Fibroblast of skin of right biceps (primary cell): ENCODE measurements at places on chromosomes 6 and 20.

DNA sequence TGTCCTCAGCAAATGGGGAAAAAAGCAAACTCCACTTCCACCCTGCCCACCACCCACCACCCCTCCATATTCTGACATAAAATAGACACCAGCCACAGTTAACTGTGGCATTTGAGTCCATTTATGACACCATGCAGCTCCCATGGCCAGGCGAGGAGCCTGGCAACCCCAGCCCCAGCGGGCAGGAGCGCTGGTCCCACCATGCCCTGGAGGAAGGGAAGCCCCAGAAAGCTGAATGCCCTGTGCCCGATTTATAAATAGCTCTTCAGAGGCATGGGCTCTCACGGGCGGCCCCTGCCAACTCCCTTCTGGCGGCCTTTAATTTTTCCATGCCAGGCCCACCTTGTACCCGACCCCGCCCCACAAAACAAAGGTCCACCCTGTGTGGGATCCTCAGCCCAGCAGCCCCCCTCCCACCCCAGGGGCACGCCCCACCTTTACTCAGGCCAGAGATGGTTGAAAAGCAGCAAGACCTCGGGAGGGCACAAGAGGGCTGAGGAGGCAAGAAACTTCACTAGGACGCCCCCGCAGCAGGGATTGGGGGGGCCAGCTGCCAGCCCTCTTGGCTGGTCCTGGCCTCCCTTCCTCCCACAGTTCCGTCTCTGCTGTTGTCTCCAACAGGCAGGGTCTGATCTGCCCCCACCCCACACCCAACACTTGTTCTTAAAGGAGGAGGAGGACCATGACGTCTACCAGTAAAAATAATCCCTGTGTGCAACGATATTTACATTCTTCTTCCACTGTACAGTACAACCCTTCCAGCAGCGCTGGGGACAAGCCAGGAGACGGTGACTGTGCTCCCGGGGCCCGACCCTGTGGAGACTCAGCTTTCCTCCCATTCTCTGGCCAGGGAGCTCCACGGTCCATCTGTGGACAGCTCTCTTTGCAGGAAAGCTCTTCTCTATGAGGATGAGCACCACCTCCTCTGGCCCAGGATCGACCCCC, 115.6 kb upstream of the CDYL start:
- no peak for DNase-seq

DNA sequence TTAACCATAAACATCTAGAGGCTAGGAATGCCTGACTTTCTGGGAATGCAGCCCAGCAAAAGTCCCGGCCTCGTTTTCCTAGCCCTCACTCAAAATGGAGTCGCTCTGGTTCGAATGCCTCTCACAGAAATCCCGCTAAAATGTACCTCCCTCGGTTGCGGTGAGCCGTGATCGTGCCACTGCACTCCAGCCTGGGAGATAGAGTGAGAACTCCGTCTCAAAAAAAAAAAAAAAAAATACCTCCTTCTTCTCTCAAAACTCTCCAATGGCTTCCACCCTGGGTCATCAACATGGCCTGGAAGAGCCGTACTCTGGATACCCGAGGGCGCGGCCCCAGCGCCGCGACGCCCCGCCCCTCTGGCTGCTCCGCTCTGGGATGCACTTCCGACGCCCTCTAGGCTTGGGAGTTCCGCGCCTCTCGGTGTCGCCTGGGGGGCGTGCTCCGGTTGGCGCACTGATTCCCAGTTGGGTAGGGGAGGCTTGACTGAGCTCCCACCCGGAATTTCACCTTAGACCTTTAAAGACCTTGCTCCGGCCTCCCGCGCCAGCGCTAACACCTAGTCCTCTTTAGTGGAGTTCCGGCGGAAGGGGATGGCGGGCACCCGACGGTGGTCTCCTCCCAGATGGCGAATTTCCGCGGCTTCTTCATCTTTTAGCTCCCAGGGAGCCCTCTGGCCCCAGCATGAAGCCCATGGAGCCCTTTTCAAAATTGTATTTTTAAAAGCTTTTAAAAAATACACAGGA, 12.3 kb downstream of the HMGN4 start:
- DNase-seq, result peak; percentile 73

DNA sequence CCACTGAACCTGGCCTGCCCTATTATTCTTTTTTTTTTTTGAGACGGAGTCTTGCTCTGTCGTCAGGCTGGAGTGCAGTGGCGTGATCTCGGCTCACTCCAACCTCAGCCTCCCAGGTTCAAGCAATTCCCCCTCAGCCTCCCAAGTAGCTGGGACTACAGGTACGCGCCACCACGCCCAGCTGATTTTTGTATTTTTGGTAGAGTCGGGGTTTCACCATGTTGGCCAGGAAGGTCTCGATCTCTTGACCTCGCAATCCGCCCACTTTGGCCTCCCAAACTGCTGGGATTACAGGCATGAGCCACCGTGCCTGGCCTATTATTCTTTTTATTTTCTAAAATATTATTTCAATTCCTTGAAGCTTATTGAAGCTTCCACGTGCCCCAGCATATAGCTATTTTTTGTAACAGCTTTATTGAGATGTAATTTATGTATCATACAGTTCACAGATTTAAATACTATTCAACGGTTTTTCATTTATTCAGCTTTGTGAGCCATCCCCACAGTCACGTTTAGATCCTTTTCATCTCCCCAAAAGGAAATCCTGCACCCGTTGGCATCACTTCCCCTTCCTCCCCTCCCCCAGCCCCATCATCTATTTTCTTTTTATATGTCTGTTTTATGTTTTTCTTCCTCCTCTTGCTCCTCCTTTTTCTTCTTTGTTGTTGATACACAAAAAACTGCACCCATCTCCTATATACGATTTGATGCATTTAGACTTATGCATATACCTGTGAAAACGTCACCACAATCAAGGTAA, 13.5 kb upstream of the MDFI start:
- no peak for DNase-seq

DNA sequence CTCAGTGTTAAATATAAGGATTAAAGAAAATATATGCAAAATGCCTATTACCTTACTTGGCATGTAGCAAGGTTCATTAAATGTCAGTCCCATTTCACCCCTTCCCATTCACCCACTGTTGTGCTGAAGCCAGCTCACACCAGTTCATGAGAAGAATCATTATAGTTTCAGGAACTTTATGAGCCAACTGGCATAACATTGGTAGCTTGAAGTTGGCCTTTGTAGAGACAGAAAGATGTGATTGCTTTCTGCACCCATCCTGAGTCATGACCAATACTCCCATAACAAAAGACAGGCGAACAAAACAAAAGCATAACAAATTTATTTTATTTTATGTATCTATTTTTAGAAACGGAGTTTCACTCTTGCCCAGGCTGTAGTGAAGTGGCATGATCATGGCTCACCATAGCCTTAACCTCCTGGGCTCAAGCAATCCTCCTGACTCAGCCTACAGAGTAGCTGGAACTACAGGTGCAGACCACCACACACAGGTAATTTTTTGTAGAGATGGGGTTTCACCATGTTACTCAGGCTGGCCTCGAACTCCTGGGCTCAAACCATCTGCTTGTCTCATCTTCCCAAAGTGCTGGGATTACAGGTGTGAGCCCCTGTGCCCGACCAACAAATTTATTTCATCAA, 17.6 kb upstream of the IER3 start:
- no peak for DNase-seq

DNA sequence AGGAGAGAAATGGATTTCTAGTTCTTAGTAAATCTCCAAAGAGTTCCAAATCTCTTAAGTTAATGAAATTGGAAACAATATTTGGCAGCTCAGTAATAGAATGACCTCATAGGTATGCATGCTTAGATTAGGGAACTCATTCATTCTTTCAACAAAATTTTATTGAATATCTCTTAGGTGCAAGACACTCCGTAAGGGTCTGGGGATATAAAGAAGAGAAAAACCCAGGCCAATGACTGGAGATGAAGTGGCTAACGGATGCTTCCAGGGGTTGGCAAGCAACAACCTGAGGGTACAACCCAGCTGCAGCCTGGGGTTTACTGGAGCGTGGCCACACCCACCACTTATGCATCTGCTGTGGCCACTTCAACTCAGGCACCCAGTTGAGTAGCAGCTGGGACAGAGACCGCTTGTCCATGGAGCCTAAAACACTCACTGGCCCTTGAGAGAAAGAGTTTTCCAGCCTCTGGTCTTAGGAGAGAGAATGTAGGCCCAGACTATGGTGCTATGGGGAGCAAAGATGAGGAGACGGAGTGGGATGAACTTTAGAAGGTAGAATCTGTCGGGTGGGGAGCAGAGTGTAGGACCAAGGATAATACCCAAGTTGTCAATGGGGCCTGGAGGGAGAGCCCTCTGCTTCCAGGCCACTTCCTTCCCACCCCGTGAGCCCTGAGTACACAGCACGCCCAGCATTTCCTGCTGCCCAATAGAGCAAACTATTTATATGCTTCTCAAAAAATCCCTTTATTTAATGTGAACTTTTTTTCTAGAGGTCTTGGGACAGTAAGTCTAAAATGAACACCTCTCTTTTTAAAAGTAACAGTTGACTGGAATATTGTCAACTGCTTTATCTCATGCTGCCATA, 46.8 kb upstream of the PXDC1 start:
- no peak for DNase-seq

DNA sequence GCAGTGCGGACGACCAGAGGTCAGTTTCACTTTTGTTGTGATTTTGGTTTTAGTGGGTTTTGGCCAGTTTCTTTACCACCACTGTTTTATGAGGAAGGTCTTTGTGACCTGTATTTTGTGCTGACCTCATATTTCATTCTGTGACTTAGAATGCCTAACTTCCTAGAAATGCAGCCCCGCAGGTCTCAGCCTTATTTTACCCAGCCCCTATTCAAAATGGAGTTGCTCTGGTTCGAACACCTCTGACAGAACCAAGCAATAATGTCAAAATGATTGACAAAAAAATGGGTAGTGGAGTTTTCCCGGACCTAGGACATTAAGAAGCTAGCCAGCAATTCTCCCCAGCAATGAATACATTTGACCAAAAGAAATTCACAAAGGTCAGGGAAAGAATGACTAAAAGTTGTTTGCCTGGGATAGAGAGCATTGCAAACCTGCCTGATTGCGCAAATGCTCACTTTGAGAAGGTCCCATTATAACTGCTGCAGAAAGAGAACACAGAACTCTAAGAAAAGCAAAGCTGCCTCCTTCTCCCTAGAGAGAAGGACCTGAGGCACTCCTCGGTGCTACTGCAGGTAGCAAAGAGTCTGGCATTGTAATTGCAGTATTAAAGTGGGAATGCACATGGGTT, 288.8 kb downstream of the ADGB start:
- no peak for DNase-seq

GRCh38 chr6:139378226-139378625, 3.8 kb upstream of the CITED2 start:
- no peak for DNase-seq

GRCh38 chr6:28537509-28538140, 11.9 kb downstream of the GPX5 start:
- DNase-seq, result peak; percentile 38

DNA sequence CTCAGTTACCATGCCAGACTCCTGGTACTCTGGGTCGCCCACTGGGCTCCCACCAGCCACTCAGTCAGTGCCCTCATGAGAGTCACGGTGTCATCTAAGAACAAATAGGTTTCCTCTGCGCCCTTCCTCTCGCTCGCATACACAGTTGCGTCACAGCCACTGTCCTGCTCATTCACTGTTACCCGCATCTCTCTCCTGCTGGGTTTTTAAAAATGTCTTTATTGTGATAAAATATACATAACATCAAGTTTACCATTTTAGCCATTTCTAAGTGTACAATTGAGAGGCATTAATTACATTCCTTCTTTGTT, 4.0 kb downstream of the TEAD3 start:
- DNase-seq, result no peak

GRCh38 chr6:158303210-158303731, 9.0 kb upstream of the TULP4 start:
- no peak for DNase-seq

GRCh38 chr20:20856306-20856705, 143.9 kb upstream of the RALGAPA2 start:
- DNase-seq, result no peak

DNA sequence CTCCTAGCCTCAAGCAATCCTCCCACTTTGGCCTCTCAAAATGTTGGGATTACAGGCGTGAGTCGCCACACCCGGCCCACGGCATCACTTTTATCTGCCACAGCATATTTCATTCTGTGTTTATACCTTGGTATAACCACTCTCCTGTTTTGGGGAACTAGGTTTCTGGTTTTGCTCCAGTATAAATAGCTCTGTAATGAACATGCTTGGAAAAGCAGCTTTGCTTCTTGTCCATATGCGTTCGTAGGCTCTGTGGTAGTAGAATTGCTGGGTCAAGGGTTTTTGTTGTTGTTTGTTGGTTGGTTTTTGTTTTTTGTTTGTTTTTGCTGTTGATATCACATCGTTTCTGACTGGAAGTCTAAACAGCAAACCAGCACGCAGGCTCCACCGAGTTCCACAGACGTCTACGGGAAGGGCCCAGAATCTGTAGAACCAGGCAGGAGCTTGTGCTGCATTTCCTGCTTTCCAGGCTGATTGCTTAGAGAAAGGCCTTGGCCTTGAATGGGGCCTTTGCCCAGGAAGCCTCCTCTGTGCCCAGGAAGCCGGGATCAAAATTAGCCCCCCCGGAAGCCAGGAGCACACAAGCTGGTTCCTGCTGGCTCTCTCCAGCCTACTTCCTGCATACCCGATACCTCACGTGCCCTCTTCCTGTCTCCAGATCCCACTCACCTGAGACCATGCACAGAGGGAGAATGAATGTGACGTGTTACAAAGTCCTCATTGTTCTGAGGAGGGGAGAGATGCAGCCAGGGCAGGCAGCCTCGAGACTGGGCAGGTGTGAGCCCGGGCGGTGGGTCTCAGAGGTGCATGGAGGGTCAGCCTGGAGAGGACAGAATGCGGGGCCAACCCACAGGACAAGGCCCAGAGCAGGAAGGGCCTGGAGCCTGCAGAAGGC, 34.7 kb downstream of the AAR2 start:
- no peak for DNase-seq

GRCh38 chr6:161152907-161153662, 120.8 kb downstream of the AGPAT4 start:
- no peak for DNase-seq

DNA sequence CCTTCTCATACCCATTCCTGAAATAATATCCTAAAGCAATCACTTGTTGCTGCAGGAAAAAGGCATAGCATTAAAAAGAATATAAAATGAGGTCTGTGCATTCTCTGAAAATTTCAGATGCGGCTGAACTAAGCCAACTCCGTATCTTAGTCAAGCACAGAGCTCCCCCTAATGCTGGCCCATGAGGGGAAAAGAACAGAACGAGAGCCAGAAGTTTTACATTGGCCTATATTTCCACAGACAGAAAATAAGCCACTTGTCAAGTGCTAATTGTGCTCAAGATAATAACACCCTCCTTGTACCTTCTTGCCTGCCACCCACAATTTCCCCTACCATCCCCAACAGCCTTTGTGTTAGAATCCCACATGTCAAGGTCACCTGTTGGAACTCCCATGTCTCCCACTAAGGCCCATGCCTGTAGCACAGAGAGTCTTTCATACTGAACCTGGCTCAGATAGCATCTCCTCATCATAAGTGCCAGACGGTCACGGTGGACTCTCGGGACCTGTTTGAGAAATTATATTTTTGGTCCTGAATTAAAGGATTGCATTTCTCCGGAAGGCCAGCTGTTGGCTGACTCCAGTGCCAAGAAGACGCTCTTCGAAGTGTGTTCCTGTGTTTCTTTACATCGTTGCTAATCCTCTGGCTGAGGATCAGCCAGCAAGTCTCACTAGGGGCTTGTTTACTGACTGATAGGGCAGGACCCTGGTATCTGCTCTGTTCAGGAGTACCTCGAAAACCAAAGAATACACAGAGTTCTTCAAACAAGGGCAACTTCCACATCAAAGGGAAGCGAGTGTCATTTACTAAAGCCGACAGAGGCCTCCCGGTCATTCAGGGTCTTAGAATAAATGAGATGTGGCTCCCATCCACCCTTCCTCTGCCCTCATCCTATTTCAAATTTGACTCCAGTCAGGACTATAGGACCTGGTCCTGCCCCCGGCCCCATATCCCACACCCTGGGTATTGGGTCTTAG, 183.4 kb upstream of the FBXL4 start:
- no peak for DNase-seq
